ENCODE measurements at places on chromosomes 7 and 10.

GRCh38 chr10:105727131-105727530 lies 1086.0 kb downstream of the SORCS3 start:
- DNase-seq, result no peak

GRCh38 chr10:87550741-87551140 lies 46.0 kb downstream of the MINPP1 start:
- DNase-seq, result no peak

- peak; percentile 34 for DNase-seq
Measured at GRCh38 chr10:84194424-84195043, at the start of gene CDHR1. Gene CDHR1, plus strand, starts transcription at chr10:84194537. Its CDS starts 224 bp downstream, at chr10:84194761.

DNA sequence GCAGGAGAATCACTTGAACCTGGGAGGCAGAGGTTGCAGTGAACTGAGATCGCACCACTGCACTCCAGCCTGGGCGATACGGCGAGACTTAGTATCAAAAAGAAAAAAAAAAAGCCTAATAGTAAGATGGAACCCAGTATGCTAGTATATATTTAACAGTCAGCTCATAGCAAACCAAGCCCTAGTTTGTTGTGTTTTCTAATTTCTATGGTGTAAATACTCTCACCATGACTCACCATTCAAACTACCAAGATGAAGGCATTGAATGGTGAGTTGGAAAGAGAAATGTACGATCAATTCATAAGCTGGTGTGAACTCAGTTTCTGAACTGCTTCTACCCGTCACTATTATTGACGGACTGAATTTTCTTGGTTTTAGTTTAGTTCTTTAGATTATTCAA lies 173.7 kb upstream of the KAT6B start:
- DNase-seq, result no peak

- DNase-seq, result no peak
Measured at GRCh38 chr7:91796122-91796521, 84.4 kb downstream of the MTERF1 start.

DNA sequence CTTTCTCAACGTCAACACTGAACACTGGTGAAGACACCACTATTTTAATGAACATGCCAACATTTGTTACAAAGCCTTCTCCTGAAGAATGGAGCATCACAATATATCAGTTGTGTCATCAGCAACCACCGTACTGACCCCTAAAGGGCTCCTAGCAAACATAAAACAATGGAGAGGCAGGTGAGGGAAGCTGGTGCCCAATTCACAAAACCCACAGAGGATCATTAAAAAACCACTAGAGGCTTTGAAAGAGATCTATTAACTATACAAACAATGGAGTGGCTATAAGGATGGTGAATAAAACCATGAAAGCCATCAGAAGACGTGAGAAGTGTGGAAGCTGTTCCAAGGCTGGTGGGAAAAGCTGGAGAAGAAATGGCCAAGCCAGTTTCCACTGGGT lies 150.8 kb downstream of the FAM107B start:
- DNase-seq, result no peak

DNA sequence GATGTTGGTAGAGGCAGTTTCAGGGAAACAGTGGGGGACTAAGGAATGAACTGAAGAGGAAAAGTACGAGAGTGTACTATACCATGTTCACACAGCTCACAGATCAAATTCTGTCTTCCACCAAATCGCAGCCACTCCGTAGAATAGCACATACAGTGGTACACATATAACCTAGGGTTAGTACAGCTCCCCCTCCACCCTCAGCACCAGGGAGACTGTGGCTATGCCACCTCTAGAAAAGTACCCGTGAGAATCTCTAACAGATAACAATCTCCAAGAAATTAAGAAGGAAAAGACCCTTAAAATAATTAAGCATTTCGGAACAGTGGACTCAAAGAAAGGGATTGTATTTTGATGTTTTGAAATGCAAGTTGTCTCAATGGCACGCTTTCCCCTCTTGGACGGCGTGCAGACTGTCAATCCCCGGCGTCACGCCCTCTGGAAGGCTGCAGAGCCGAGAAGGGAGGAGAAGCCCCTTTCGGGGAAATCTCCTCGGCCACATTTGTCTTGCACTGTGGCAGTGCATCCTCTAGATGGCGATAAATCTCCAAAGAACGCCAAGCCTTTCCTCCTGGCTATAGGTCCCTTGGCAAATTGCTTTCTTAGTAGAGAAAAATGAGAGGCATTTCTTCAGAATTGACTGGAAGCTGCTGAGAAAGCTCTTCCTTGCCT lies 345.0 kb downstream of the REEP3 start:
- peak; percentile 56 for DNase-seq

DNA sequence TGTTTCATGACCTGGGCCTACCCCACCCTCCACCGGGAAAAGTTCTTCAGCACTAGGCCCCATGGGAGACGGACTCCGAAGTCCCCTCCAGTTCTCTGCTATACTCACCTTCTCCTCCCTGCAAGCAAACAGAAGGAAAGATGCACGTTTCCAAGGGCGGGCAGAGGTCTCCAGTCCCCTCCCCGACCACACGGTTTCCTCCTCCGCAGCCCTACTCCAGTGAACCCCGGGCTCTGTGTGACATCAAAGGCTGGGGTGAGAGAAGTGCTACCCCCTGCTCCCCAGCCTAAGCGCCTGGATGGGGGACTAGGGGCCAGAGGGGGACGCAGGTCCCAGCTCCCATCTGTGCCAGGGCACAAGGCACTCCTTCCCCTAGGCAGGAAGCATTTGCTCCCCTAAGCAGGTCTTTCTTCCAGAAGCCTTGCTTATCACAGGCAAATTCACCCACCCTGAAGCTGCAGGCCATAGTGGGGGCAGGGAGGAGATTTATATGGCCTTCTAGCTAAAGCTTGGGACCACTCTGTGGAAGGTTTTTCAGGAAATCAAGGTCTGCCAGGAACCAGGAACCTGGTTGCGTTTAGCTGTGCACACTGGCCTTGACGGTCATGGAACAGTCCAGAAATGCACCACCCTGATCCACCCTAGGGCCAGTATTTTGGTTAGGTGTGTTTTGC lies 52.8 kb downstream of the ASB13 start:
- no peak for DNase-seq

DNA sequence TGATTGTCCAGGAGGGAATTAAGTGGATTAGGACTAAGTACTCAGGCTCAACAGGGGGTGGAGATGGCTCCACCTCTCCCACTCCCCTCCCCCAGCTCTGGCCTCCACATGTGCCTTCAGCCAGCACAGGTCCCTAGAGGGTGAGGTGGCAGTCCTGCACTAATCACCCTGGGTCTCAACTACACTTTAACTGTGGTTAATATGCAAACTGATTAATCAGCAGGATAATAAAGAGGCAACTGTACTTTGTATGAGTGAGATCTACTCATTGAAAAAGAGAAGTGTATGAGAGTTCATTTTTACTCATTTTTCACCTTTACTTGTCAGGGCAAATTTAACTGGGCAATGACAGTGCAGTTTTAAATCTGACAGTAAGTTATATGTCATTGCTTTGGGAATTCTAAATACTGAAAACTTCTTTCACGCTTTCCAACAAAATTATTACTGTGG lies 223.8 kb upstream of the CCDC6 start:
- peak; percentile 6 for DNase-seq

GRCh38 chr7:81645435-81645834 lies 124.4 kb downstream of the HGF start:
- no peak for DNase-seq

Measured in activated CD4-positive, alpha-beta T cell treated with anti-CD3 and anti-CD28 coated beads, Interleukin-10, Interleukin-2, amounts not matched to agents 100 ng/mL and 50 ng/mL, durations not matched to agents 16 hours and 8 hours (primary cell).